ENCODE measurements at places on chromosomes 12 and 14.

DNA sequence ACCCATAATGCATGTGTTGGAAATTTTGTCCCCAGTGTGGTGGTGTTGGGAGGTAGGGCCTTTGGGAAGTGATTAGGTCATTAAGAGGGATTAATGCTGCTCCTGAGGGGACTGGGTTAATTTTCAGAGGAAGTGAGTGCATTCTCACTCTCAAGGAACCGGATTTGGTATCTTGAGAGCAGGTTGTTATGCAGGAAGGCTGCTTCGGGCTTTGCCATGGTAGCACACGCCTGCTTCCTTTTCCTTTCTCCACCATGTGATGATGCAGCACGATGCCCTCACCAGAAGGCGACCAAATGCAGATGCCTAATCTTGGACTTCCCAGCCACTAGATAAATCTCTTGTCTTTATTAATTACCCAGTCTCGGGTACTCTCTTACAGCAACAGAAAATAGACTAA is 257.1 kb downstream of the SSPN start:
- DNase-seq = no peak

- no peak for DNase-seq
Observed at GRCh38 chr14:21055432-21056117, 2.0 kb upstream of the RNASE8 start.

GRCh38 chr14:65604535-65604934 is 192.0 kb downstream of the FUT8 start:
- DNase-seq = no peak

DNA sequence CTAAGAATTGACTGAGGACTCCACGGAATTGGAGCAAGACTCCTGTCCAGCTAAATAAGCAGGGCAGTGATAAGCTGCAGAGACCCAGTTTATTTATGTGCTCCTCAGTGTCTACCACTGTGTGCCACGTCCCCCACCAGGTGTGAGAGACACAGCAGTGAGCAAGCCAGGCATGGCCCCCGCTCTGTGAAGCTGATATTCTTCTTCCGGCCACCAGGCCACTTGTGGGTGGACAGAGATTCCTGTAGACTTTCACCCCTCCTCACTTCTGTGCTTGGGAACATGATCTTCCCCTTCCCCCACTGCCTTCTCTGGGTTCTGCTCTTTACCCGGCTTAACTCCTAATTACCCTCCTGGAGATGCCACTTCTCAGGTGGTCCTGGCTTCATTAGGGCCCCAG is 21.3 kb downstream of the BRAP start:
- no peak for DNase-seq

DNA sequence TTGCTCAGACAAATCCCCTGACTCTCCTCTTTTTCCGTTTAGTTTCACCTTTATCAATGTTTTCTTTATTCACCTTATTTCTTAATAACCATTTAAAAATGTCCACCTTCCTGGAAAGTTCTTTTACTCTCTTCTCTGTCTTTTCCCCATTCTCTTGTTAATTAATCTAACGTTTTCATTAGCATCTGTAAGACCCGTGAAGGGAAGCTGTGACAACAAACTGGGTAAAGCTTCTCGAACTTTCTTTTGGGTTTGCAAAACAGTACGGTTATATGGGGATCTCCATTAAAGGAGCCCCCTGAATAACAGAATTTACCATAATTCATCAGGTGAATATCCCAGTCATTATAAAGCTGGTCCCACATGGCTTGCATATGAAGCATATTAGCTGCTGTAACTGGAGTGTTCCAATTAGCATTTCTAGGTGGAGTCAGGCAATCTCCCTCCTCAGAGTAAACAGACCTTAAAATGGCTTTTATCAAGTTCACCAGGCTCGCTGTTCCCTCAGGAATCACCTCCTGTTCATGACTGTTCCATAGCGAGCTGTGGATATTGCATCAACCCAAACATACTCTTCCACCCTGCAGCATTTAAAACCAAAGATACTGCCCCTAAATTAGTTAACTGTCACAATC is 42.4 kb downstream of the TMEM30B start:
- no peak for DNase-seq

GRCh38 chr12:112978163-112979040 is at the start of gene OAS2:
Gene OAS2 (plus strand): TSS chr12:112978519. CDS start chr12:112978609, 90 bp downstream.
- DNase-seq = peak; percentile 8

GRCh38 chr12:132837693-132838409 is 9.2 kb upstream of the GOLGA3 start:
- no peak for DNase-seq

GRCh38 chr14:61065656-61066055 is 84.6 kb downstream of the SLC38A6 start:
- no peak for DNase-seq

GRCh38 chr12:119292893-119293630 is 41.5 kb upstream of the CCDC60 start:
- DNase-seq = no peak

DNA sequence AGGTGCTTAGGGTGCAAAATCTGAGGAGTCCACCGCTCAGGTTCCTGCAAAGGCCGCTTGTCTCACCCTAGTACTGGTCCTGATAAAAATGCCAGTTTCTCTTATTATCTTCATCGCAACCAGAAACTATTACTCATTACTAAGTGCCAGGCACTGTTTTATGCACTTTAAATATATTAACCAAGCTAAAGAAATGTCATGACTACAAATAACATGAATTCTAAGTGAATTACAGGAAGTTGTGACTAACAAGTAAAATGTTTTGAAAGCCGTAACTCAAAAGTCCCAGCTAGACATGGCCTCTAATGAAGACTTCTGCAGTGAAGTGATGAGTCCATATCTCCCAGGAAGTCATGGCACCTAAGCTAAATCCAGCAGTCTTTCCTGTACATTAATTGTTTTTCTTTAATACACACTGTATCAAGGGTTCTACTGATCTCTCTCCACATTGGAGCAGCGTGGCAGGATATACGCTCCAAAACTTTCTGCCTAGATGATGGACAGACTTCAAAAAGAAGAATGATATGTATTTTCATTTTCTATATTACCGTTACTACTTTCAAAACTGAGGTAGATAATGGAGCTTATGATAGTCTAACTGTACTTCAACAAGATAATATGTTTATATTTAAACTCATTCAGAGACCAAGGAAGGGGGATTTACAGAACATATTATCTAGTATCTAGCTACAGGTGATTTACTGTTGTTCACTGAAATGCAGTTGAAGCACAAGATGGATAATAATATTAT is 117.3 kb upstream of the ARID2 start:
- DNase-seq = no peak

DNA sequence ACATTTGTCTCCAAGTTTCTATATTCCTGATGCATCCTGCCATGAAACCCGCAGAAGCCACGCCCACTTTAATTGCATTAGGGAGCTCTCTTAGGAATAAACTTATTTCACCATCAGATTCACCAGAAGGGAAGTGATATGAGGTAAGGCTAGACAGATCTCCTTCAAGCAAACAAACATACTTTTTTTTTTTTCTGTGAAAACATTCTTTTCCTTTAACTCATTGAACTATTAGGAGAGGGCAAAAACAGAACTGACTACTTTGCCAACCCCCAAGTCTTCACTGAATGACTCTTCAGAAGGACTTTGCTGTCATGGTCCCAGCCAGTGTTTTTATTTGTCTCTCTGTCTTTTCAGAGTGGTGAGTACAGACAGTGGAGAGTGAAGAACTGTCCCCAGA is 48.4 kb downstream of the GTF2A1 start:
- DNase-seq = no peak

DNA sequence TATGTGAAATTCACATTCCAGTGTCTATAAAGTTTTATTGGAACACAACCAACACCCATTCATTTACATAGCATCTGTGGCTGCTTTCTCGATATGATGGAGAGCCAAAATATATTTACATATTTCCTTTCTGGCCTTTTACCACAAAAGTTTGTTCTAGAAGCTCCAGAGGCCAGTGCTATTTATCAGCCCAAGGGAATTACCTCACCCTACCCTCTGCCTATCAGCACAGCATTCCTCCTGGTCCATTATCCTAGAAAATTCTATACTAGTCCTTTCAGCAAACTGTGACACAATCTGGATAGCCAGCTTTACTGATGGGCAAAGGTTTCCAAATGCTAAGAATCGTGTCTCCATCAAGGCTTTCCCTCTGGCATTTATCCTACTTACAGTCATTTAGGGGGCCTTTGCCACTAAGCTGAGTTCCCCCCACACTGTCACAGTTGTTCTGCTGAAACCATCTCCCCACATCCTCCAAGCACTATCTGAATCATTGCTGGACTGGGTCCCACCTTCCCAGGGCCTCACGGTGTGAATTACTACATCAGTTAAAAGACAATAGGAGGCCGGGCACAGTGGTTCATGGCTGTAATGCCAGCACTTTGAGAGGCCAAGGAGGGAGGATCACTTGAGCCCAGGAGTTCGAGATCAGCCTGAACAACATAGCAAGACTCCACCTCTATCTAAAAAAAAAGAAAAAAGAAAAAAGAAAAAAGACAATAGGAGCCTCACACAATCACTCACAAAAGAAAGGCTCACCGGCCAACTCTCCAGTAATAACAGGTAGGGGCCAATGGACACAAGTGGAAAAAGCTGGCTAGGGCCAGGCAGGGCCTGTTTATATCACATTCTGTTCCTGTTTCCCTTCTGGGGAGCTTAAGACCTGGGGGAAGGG is 12.1 kb downstream of the SYNE3 start:
- DNase-seq = no peak

DNA sequence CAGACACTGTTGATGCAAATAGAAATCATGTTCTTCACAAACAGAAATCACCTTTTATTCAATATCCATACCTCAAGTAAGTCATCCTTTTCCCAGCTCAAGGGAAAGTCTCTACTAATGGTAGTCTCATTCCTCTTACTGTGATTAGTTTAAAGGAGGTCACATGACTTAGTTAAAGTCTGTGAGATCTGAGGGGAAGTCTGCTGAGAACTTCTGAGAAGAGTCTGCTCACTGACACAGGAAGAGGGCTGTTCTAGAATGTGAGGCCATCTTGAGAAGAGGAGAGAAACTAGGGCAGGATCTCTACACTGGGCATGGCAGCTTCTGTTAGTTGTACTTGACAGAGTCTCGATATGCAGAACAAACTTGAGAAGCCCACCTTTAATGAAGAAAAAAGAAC is 146.8 kb downstream of the C12orf42 start:
- no peak for DNase-seq

DNA sequence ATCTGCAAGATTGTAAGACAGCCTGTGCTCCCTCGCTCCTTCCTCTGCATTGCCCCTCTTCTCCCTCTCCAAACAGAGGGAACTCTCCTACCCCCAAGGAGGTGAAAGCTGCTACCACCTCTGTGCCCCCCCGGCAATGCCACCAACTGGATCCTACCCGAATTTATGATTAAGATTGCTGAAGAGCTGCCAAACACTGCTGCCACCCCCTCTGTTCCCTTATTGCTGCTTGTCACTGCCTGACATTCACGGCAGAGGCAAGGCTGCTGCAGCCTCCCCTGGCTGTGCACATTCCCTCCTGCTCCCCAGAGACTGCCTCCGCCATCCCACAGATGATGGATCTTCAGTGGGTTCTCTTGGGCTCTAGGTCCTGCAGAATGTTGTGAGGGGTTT is 37.4 kb downstream of the DAD1 start:
- DNase-seq = no peak

- DNase-seq = no peak
Observed at GRCh38 chr12:49543914-49544815, 5.3 kb downstream of the KCNH3 start.

DNA sequence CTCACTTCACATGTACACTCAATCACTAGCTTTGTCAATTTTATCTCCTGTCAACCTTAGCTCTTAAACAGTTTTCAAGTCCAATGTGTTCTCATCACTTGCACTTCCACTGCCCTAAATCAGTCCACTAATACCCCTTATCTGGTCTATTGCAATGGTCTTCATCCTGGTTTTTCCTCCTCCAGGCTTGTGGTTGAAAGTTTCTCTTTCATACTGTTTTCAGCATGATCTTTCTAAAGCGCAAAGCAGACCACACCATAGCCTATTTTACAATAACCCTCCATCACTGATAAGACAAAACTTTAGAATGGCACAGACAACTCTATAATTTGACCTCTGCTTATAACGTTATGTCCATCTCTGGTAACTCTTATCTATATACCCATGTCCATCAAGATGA is 62.0 kb upstream of the DDHD1 start:
- DNase-seq = no peak

GRCh38 chr12:112375105-112375504 is 7.1 kb downstream of the HECTD4 start:
- no peak for DNase-seq

GRCh38 chr12:56333197-56333678 is 562 bp downstream of the PAN2 start:
- DNase-seq = no peak

- DNase-seq = no peak
Observed at GRCh38 chr14:38197001-38197783, 10.5 kb upstream of the SSTR1 start.

DNA sequence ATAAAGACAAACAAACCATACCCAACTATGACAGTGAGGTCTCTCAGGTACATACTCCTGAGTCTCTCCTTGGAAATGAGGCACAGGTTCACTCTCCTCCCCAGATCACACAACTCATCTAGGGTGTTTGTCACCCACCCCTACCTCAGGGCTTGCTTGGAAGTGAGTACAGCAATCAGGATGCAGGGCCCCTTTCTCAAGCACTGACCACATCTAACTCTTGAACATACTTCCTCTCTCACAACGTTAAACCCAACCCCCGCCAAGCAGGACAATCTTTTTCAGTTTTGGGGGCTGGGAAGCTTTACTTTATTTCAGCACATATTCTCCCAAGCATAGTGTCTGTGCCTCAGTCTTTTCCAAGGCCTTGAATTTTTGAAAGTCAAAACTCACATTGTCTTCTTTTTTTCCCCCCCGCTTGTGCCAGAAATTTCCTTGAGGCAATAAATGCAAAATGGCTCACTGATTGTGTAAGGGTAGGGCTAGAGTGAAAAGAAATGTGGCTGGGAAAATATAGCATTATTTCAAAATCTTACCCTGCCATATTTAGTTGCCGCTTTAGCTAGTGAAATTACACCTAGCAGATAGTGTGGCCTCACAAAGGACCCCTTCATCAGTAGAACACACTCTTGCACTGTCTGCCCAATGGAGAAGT is 2.4 kb upstream of the GPR65 start:
- no peak for DNase-seq

- no peak for DNase-seq
Observed at GRCh38 chr14:36271222-36271621, 49.2 kb downstream of the MBIP start.

- no peak for DNase-seq
Observed at GRCh38 chr14:35504260-35504659, 29.7 kb upstream of the INSM2 start.

Measured in amniotic stem cell (primary cell).